ENCODE measurements at places on chromosomes 4 and X.

DNA sequence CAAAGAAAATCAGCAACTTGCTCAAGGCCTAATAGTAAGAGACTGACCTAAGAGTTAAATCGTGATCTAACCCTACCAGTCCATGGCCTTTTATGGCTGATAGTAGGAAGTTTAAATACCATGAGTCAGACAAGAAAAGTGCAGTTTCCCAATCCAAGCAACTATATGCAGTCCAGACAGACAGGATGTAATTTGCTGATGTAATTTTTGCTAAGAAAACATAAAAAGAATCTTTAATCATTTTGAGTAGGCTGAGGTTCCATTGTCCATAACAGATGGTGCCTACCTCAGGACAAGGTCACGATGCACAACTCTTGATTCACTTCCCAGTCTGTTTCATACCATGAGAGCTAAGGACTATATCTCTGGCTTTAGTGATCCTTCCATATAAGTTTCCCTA is 317.5 kb upstream of the GRIA3 start:
- DNase-seq, result peak; percentile 38

- DNase-seq, result no peak
Measured at GRCh38 chrX:2712428-2712827, 21.3 kb downstream of the CD99 start.

DNA sequence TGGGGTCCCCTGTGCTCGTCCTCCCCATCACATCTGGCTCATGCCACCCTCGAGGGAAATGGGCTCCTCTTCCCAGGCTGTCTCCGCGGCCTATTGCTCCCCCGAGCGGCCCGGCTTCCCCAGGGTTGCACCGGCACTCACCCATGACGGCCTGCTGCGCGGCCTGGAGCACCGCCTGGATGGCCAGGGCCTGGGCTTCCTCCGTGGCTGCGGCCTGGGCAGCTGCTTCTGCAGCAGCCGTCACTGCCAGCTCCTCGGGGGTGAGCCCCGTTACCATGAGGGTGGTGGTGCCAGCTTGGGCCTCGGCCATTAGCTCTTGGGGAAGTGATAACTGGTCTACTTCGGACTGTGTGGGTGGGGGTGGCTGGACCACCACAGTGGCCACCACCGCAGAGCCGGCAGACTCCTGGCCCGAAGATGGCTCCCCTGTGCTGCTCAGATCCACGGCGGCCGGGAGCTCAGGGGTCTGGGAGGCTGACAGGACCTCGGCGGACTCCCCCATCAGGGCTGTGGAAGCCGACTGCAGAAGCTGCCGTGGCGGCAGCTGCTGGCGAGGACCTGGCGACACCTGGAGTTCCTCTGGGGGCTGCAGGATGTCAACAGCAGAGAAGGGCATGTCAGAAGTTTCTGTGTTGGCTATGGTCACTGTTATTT is 8.1 kb upstream of the RENBP start:
- no peak for DNase-seq

- no peak for DNase-seq
Measured at GRCh38 chrX:39836802-39837420, 260.8 kb downstream of the BCOR start.

DNA sequence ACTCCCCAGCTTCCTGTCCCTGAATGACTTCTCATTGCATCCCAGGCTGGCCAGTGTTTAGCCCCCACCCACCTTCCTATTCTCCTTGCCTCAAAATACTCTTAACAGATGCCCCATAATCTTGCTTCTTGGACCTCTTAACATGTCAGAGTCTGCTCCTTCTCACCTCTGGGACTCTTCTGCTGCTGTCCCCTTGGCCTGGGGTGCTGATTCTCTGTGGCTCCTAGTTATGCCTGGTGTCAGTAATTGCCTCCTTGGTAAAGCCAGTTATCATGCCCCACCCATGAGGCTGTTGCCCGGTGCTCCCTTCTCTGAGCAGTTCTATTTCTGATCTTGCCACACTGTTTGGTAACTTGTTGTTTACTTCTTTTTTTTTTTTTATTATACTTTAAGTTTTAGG is 256.8 kb downstream of the STIM2 start:
- DNase-seq, result no peak

GRCh38 chrX:126165401-126165720 is 728 bp downstream of the DCAF12L2 start:
- no peak for DNase-seq
